ENCODE measurements at places on chromosomes 16 and 17. TPM values are rescaled to one million over a fixed set of nuclear protein-coding genes. Genes with fewer than 3 reads are reported as not detected.
A peak's percentile ranks its signal among the peaks of the same experiment; 100 is the strongest.

DNA sequence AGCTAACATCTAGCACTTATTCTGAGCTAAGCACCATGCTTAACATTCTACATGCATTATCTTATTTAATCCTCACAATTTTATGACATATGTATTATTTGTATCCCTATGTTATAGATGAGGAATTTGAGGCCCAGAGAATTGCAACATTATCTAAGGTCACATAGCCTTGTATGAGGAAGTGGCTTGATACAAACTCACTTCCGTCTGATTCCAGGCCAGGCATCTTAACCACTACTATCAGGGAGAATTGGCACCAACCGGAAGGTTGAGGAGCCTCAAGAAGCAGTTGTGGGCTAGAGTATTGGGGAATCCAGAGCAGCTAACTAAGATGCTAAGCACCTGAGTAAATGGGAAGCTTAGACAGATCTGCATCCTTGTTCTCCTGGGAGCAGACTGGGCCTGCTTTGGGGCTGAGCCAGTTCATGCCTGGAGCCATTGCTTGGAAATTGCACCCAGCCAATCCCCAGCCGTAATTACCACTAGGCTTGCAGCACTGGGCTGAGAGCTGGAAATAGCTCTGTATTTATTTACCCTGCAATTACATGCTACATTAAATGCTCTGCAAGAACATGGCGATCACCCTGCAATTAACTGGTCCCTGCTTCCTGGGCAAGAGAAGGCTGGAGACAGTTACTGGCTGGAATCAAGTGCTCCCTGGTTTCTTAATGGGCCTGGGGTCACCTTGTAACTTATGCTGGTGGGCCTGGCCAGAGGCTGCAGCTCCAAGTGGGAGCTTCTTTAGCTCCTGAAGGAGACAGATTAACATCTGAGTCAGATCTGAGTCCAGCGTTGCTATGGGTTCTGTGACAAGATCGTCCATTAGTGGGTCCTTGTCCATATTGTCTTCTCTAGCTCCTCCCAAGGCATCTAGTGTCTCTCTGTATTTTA, 273.1 kb upstream of the CCL2 start:
- no peaks in the 10 kb centered on the region for H3K4me1 ChIP-seq
- H3K27me3 ChIP-seq, result no peaks in the 10 kb centered on the region
- no peak overlapping the region for H3K27ac ChIP-seq
- H3K36me3 ChIP-seq, result no peaks in the 10 kb centered on the region
- no peak for DNase-seq

The MRPL38 gene
- polyA plus RNA-seq, result 59.3 TPM

DNA sequence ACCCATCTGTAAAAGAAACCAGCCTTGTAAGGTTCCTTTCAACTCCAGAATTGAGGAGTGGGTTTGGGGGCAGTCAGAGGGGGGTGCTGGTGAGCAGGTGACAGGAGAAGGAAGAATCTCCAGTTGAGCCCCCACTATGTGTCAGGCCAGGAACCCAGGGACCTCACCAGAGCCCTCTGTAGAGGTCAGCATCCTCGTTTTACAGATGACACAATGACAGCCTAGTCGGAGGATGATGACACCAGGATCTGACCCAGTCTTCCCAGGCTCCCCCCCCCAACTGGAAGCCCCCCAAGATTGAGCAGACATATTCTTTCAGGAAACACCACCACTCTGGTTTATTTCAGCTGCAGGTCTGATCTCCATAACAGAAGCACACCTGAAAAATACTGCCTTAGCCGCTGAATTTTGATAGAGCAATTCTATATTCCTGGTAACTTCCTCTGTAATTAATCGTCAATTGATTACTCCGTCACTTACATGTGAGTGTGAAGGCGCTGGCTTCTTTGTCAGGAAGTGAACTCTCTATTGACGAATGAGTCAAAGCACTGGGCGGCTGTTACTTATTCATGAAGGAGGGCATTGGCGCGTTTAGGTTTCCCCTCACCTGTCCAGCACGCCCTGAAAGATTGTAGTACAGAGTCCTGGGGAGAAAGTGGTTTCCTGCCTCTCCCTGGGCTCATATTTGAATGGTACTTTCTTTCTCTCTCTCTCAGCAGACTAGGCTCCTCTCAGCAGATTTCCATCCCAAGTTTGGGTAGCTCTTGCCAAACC, 21.2 kb downstream of the SOCS3 start:
- H3K4me1 ChIP-seq, result peaks cover 70% of the 10 kb centered on the region
- H3K27ac ChIP-seq, result peak overlapping the region; percentile 6
- H3K27me3 ChIP-seq, result no peaks in the 10 kb centered on the region

GRCh38 chr17:15882777-15883176, 62.2 kb upstream of the ADORA2B start:
- no peak overlapping the region for H3K27ac ChIP-seq
- H3K4me1 ChIP-seq, result peaks cover 6% of the 10 kb centered on the region
- no peaks in the 10 kb centered on the region for H3K36me3 ChIP-seq
- H3K27me3 ChIP-seq, result no peaks in the 10 kb centered on the region
- H3K4me3 ChIP-seq, result no peak overlapping the region

- H3K4me3 ChIP-seq, result no peak overlapping the region
- H3K4me1 ChIP-seq, result peaks cover 13% of the 10 kb centered on the region
- no peak for DNase-seq
- H3K36me3 ChIP-seq, result peaks cover 58% of the 10 kb centered on the region
- H3K27me3 ChIP-seq, result peaks cover 15% of the 10 kb centered on the region
- H3K27ac ChIP-seq, result no peak overlapping the region
Observed at GRCh38 chr16:30005341-30006094, 5.3 kb downstream of the DOC2A start.

Measured in spleen (tissue), 13 donors.